ENCODE measurements at places on chromosomes 16 and 17.

GRCh38 chr16:57915267-57915666 lies 55.7 kb downstream of the CNGB1 start:
- no peak for DNase-seq

- DNase-seq: peak; percentile 23
Observed at GRCh38 chr16:82368041-82368440, 198.0 kb upstream of the MPHOSPH6 start.

DNA sequence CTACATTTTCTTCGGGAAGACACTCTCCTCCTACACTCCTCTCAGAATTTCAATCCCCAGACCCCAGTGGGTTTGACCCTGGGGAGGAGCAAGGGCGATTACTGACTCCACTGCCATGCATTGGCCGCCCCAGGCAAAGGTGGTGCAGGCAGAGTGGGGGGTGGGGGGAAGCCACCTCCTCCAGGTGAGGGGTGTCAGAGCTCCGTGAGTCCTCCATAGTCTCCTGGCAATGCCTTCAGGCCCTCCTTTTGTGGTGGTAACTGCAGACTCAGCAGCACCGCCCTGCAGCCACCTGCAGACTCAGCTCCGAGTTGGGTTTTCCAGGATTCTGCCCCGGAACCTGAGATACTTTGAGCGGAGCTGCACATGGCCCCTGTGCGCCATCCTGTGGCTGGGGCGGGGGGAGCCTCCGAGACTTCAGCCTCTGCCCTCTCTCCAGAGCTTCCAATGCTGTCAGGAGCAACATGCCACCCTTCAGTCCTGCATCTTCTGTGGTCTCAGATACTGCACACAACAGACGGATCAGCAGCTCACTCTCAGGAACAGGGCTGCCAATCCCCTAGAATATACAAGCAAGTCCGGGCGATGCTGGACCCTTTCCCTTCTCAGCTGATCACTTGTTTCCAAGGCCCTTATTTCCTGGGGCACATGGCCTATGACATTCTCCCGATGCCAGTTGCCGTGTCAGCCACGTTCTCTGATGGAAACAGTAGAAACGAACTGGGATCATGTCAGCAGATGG lies 2.4 kb upstream of the SLC47A2 start:
- no peak for DNase-seq

DNA sequence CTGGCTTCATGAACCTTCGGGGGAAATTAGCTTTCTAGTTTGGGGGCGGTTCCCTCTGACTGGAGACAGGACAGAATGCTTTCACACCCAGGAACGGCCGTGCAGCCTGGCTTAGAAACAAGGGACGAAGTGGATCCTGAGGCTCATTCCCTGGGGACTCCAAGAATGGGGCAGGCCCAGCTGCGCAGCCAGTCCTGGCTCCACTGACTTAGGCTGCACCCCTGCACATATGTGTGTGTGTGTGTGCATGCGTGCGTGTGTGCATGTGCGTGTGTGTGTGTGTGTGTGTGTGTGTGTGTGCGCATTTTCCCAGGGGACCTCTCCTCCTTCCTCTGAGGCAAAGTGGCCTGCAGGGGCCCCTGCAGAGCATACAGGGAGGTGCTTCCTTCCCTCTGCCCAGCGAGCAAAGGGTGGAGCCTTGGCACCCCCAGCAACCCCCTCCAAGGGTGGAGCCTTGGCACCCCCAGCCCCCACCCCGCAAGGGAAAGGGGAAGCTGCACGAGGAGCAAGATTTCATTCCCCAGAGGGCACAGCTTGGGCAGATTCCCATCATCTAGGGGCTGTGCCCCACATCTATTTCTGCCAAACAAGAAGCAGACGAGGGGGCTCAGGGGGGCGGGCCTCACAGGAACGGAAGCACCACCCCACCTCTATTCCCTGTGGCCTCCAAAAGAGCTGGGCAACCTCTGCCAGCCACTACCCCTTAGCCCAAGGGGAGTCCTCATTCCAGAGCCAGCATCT lies 97.6 kb upstream of the CBX4 start:
- DNase-seq: peak; percentile 58

DNA sequence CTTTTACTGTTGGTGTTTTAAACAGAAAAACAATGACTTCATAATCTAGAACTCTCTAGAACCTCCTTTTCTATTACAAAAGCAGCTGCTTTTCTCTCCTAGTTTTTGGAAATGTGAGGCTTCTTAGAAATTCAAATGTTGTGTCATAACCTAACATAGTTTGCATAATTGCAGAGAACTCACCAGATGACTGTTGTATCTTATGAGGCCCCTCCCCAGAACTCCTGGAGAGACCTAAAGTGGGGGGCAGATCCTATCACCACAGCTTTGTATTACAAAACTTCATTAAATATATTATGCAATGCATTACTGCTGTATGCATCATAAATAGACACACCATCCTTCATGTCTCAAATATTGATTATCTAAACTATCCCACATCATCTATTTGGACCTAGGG lies 538.7 kb upstream of the HSBP1 start:
- peak; percentile 25 for DNase-seq

DNA sequence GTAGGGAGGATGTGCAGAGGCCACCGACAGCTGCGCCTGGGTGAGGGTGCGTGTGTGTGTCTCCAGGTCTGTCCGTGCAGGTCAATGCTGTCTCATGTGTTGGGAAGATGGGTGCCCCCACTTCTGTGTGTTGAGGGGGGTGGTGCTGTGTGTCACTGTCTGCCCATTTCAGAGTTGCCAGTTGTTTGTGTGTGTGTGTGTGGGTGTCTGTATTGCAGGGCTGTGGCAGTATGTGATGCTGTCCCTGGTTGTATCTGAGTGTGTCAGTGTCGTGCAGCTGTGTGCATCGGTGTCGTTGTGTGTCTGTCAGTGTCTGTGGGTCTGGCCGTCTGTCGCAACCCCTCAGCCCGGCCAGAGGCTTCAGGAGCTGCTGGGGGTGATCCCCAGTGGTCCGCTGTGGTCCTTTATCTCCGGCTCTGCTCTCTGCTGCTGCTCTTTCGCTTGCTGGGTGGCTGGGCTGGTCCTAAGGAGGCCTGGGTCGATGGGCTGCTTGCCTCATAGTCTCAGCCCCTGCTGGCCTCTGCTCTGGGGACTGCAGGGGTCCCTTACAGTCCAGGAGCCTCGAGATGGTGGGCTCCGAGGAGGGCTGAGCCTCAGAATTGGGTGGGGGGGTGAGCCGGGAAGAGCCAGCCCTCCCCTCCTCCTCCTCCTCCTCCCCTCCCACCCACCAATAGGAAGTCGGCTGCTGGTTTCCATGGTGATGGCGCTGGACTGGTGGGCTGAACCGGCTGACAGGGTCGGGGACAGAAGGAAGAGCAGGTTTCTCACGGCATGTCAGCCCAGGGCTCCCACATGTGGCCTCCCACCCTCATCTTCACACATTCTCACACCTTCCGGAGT lies at the start of gene TSPOAP1:
TSS of gene TSPOAP1 (minus strand) at position 601 of the 840 bp plus-strand sequence. CDS start 875 bp downstream, outside the sequence.
- no peak for DNase-seq

DNA sequence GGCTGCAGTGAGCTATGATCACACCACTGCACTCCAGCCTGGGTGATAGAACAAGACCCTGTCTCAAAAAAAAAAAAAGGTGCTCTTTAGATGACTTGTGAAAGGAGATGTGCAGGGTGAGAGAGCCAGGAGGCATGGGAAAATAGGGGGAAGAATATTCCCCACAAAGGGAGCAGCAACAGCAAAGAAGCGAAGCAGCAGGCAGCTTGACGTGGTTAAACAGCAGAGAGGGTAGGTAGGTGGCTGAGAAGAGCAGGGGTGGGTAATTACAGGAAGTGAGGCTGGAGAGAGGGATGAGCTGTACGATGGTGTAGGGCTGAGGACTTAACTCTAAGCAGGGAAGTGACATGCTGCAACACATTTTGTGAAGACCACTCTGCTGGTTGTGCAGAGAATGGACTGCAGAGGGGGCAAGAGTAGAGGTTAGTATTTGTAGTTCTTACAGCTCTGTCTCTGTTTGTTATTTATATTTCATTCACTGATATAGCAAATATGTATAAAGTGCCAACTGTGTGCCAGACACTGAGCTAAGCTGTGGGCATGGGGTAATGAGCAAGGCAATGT lies 1.6 kb downstream of the HEATR3 start:
- DNase-seq: peak; percentile 67

GRCh38 chr17:69486779-69487637 lies 72.5 kb downstream of the MAP2K6 start:
- DNase-seq: no peak

DNA sequence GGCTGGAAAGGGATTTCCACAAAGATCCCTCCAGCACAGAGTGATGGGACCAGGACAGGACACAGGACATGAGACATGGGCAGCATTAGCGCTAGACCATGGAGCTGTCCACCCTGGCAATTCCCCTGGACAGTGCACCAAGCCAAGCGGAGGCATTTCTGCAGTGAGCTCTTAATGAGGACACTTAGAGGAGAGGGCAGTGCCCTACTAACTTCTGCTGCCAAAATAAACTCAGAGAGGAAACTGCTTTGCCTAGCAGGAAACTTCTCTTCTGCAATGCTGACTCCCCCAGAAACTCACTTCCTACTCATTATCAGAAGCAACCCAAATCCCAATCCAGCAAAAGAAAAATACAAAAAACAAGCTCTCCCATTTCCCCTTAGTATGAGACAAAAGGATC lies 119.2 kb downstream of the HS3ST2 start:
- DNase-seq: no peak

DNA sequence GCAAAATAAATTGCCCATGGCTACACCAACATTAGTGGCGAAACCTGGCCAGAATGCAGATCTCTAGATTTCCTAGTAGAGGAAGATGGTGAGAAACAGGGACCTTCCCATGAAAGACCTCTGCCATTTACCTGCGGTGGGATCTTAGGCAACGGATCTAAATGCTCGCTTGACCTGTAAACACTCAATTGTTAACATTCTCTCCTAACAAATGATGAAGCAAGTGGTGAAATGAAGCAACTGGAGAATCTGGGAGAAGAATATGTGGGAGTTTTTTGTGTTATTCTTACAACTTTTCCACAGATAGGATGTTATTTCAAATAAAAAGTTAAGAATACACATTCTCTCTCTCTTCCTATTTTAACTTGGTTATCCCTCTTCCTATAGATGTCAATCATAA lies 56.6 kb downstream of the SMG6 start:
- DNase-seq: no peak

- peak; percentile 57 for DNase-seq
Observed at GRCh38 chr16:19912455-19913339, 28.0 kb upstream of the GPRC5B start.

DNA sequence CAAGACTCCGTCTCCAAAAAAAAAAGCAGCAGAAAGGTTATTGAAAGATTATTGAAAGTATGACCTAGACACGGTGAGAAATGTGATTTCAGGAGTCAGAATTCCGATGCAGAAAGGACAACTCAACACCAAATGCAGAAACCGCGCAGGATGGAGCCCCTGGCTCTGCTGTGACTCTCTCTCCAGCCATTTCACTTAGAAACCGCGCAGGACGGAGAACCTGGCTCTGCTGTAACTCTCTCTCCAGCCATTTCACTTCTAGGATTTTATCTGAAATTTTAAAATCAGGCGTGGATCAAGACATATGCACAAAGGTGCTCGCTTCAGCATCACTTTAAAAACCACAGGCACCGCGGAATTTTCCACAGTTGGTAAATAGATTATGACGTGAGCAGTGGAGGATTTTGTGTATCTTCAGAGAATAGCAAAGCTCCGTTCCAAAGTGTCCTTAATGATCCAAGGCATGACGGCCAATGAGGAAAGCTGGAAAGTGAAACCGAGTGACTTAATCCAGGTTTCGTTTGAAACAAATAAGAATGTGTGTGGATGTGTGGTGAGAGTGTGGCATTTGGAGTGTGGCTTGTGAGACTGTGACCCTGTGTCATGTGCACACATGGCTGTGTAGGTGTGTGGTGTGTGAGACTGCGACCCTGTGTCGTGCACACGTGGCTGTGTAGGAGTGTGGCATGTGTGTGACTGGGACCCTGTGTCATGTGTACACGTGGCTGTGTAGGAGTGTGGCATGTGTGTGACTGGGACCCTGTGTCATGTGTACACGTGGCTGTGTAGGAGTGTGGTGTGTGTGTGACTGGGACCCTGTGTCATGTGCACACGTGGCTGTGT lies 9.5 kb downstream of the UTS2R start:
- no peak for DNase-seq

- DNase-seq: no peak
Observed at GRCh38 chr17:63447471-63448009, 1.4 kb upstream of the CYB561 start.

DNA sequence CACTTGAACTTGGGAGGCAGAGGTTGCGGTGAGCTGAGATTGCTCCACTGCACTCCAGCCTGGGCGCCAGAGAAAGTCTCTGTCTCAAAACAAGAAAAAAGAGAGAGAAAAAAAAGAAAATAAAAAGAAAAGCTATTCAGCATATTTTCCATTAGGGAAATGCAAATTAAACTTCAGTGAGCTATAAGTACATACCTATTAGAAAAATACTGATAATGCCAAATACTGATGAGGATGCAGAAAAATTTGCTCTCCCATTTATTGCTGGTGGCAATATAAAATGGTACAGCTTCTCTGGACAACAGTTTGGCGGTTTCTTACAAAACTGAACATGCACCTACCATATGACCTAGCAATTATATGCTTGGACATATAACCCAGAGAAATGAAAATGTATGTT lies 9.8 kb downstream of the KRT10 start:
- no peak for DNase-seq

DNA sequence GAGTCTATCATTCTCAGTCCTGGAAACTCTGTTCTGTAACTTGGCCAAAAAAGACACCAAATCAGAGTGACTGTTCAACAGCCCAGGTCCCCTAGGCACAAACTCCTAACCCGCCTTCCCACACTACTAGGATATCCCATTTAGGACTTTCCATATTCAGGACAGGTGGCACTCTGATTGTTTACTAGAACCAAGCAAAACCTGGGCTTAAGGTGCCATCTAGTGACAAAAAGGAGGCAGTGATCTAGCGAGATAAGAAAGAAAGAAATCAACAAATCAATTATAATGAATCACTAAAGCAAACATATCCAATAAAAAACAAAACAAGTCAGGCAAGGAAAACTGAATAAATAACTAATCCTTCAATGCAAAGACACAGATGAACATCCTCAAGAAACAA lies 203.9 kb downstream of the CEP112 start:
- peak; percentile 42 for DNase-seq

DNA sequence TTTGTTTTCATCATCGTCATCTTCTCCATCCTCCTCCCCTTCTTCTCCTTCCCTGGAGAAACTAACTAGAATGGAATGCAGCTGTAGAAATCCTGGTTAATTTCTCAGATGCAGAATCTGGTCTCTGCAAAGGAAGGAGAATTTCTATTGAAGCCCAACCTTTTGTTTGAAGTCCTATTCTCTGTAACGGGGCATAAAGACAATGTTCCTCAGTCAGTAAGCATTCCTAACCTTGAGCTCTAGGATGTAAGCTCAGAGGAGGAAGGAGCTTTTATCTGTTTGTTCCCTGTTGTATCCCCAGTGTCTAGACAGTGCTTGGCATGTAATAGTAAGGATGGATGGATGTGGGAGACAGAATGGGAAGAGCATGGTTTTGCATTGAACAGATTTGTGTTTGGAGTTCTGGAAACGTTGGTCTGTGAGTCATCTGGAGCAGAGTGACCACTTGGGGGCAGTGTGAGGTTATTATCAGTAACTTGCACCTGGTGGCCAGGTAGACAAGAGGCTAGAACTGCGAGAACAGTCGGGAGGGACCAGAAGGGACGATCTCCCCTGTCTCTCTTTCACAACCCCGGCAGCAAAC lies 363.7 kb downstream of the SNX29 start:
- DNase-seq: peak; percentile 72

- no peak for DNase-seq
Observed at GRCh38 chr17:33474789-33475188, 181.7 kb upstream of the ASIC2 start.

All from fibroblast of skin of scalp (primary cell).